ENCODE measurements at places on chromosomes 16 and 17. TPM values are rescaled to one million over a fixed set of nuclear protein-coding genes. Genes with fewer than 3 reads are reported as not detected.

STAT5B gene
- total RNA-seq: 96.8 TPM

KRT28 gene
- total RNA-seq: not detected

NXN gene
- 28.4 TPM for total RNA-seq

GRCh38 chr17:61856035-61856434 lies 7.3 kb downstream of the BRIP1 start:
- H3K4me3 ChIP-seq: no peak overlapping the region
- H3K27ac ChIP-seq: no peak overlapping the region
- no peaks in the 10 kb centered on the region for H3K4me1 ChIP-seq
- DNase-seq: no peak
- H3K36me3 ChIP-seq: no peaks in the 10 kb centered on the region
- H3K27me3 ChIP-seq: no peaks in the 10 kb centered on the region

GRCh38 chr17:46160169-46160568 lies 33.1 kb downstream of the KANSL1 start:
- no peak for DNase-seq
- no peak overlapping the region for H3K4me3 ChIP-seq
- peak overlapping the region; percentile 73 for H3K27ac ChIP-seq

DNA sequence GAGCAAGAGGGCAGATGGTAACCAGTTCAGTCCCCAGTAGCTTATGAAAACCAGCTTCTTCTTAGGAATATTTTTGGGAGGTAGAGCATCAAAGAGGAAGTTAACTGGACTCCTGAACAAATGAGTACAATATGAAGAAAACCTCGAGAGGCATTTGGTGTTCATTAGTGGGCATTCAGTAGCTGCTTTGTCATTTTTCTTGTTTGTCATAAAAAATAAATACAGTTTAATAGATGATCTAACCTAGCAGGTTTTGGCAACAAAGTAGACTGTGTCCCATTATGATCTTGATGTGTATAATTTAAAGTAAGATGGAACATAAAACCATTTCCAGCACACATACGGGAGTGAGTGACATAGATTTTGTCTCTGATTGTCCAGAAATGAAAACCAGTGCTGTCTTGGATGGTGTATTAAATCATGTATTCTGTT lies 173.1 kb downstream of the HS3ST3A1 start:
- no peak overlapping the region for H3K4me3 ChIP-seq
- no peak for DNase-seq
- no peaks in the 10 kb centered on the region for H3K4me1 ChIP-seq
- no peaks in the 10 kb centered on the region for H3K36me3 ChIP-seq
